ENCODE measurements at places on chromosomes 1 and 21. TPM values are rescaled to one million over a fixed set of nuclear protein-coding genes. Genes with fewer than 3 reads are reported as not detected.
A peak's percentile ranks its signal among the peaks of the same experiment; 100 is the strongest.

Gene ERI3
- total RNA-seq = 64.8 TPM

DNA sequence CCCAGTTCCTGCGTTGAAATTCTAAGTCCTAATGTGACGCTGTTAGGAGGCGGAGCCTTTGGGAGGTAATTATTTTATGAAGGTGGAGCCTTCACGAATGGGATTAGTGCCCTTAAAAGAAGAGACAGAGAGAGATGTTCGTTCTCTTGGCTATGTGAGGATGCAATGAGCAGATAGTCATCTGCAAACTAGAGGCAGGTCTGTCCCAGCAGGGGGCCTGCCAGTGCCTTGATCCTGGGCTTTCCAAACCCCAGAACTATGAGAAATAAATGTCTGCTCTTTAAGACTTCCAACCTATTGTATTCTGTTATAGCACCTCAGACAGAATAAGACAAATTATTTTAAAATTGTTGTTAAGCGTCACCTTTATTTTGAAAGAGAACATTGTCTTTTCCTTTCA lies 123.1 kb upstream of the KCNJ6 start:
- DNase-seq = no peak
- H3K4me1 ChIP-seq = no peaks in the 10 kb centered on the region
- no peak overlapping the region for H3K27ac ChIP-seq
- H3K4me3 ChIP-seq = no peak overlapping the region
- H3K27me3 ChIP-seq = no peaks in the 10 kb centered on the region
- no peaks in the 10 kb centered on the region for H3K36me3 ChIP-seq

Gene UBASH3A
- total RNA-seq = not detected

DNA sequence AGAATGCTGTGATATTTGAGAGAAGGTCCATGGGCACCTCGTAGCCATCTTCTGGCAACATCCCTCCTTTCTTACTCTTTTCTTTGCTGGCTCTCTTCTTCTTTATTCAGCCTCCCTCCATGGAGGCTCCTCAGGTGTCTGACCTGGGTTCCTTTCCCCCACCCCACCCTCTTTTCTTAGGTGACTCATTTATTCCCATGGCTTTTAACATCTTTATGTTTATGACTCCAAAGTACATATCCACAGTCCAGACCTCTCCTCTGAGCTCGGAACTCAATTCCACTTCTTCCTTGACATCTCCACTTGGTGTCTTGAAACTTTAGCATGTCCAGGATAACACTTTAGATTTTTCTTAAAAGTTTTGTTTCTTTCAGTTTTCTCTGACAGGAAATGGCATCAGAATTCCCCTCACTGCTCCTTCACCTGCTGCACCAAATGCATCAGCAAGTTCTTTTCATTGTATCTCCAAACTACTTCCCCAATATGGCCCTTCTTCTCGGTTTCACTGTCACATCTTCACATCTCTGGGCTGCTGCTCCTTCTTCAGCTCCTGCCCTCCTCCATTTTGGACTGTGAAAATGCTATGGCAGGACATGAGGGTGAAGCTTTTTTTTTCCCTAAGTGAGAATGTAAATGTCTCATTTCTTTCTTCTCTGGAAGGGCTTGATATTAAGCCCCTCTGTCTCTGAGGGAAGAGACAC lies 95.9 kb downstream of the GIPC2 start:
- DNase-seq = no peak
- H3K27me3 ChIP-seq = no peaks in the 10 kb centered on the region
- H3K4me1 ChIP-seq = no peaks in the 10 kb centered on the region

DNA sequence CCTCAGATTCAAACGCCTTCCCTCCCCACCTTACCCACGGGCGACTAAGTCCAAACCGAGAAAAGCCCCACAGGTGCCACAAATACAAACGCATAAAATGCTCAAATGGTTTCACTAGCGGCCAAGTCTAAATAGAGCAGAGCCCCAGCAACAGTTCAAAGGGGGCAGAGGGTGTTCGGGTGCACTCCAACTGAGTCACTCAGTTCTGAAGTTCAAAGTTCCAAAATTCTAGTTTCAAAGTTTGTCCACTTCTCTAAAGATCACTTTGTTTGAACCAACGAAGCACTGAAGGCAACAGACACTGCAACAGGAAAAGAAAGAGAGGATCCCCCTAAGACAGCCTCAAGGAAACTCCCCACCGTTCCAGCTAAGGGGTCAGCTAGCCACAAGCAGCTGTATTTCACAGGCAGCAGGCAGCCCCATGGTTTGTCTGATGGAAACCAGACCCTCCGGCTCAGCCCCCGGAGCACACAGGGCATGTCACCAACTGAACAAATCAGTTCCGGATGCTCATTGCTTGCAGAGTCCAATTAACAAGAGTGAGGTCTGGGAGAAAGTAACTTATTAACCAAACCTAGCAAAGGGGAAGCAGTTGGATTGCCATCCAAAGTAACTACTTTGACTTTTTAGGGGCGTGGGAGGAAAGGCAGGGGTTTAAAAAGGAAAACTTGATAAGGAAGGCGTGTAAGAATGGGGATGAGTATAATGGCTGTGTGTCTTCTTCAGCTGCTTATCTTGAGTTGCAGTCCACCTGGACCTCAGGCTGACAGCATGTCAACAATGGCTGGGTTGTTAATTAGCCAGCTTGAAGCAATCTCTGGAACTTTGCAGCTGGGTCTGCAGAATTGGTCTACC lies 1423.9 kb upstream of the PRMT6 start:
- DNase-seq = peak; percentile 1
- H3K4me1 ChIP-seq = no peaks in the 10 kb centered on the region
- H3K27ac ChIP-seq = no peak overlapping the region
- H3K36me3 ChIP-seq = no peaks in the 10 kb centered on the region

Gene OR10J1
- not detected for total RNA-seq

DNA sequence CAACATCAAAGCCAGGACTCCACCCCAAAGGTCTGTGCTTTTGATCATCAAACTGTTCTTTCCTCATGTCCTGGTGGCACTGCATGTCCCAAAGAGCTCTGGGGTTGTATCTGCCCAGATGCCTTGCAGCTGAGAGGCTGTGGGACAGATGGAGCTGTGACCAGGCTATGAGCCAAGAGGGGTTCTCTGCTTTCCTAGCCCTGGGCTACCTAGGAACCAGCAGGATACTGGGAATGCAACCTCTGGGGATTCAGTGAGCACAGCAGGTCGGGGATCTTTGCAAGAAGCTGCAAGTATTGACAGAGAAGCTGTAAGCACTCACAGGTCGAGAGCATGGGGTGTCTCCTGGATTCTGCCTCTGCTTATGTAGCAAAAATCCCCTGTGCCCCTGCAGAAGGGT lies 186.6 kb downstream of the GRIK3 start:
- no peaks in the 10 kb centered on the region for H3K36me3 ChIP-seq
- H3K27me3 ChIP-seq = peaks cover 39% of the 10 kb centered on the region
- no peak for DNase-seq
- H3K27ac ChIP-seq = no peak overlapping the region
- H3K4me1 ChIP-seq = no peaks in the 10 kb centered on the region

DNA sequence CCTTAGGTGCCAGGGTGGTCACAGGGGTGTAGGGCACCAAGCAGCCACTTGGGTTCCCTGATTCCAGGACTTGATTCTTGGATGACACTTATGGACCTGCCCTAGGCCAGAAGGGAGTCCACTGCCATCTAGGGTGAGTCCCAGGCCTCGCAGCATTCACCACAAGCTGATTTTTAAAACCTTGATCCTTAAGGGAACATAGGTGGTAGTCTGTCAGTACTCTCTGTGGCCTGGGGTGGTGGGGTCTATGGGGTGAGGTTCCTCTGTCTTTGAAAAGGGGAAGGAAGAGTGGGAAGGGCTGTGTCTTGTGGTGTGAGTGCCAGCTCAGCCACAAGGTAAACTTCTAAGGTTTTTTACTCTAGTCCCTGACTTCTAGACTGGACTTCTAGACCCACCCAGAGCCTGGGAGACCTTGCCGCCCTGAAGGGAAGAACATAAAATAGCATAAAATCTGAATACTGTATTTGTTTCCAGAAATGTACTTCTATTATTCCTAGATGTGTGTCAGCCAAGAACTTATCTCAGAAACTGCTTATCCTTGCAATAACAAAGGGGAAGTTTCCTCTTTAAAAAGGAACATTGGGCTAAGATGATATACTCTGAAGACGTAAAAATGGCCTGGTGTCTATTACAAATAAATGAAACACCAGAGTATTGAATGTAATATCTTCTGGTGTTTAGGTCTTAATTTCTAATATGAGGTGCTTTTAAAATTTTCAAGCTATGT lies 757.3 kb downstream of the LTN1 start:
- no peaks in the 10 kb centered on the region for H3K27me3 ChIP-seq
- no peaks in the 10 kb centered on the region for H3K4me1 ChIP-seq
- no peak for DNase-seq
- no peak overlapping the region for H3K4me3 ChIP-seq
- no peak overlapping the region for H3K27ac ChIP-seq

Gene ITLN1
- not detected for total RNA-seq

Gene BTG2
- 63.1 TPM for total RNA-seq

DNA sequence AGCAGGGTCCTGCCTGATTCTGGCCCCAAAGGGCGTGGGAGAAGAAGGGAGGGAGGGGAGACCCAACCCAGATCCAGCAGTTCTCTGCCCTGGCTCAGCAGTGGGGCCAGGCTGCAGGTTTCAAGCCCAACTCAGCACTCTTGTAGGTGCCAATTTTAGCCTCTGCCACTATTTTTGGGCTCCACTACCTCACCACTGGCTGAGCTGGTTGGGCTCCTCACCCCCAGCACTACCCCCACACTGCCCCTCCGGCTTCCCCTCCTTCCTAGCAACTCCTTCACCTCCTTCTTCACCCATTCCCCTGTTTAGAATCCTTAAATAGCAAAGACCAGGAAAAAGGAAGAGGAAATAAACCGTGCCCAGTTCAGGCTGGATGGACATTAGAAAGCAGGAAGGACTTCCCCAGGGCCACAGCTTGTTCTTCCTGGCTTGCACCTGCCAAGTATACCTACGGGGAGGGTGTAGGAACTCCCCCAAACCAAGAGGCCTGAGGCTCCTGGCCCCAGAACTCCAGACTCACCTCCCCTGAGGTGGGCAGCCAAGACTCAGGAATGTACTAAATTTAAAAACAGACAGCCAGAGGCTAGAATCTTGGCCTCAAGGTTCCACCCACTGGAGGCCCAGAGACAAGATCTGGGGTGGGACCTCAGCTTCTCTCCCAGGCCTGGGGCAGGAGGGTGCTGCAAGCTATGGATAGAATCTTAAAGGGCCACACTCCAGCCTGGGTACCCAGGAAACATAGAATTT lies 1.4 kb upstream of the ARHGEF2 start:
- peak overlapping the region; percentile 97 for H3K4me3 ChIP-seq
- peak overlapping the region; percentile 96 for H3K27ac ChIP-seq
- peaks cover 39% of the 10 kb centered on the region for H3K4me1 ChIP-seq

GRCh38 chr1:179883745-179884138 lies 1.7 kb downstream of the TOR1AIP1 start:
- no peaks in the 10 kb centered on the region for H3K27me3 ChIP-seq
- no peaks in the 10 kb centered on the region for H3K4me1 ChIP-seq
- no peak overlapping the region for H3K27ac ChIP-seq
